Frontal cortex (tissue), 4 donors: ENCODE measurements at places on chromosomes 11 and 22. TPM values are rescaled to one million over a fixed set of nuclear protein-coding genes. Genes with fewer than 3 reads are reported as not detected.

Gene ACRV1
- total RNA-seq, result 0.82 TPM

Gene MMP11
- total RNA-seq, result 18.8 TPM

Gene SLC22A9
- not detected for total RNA-seq

DNA sequence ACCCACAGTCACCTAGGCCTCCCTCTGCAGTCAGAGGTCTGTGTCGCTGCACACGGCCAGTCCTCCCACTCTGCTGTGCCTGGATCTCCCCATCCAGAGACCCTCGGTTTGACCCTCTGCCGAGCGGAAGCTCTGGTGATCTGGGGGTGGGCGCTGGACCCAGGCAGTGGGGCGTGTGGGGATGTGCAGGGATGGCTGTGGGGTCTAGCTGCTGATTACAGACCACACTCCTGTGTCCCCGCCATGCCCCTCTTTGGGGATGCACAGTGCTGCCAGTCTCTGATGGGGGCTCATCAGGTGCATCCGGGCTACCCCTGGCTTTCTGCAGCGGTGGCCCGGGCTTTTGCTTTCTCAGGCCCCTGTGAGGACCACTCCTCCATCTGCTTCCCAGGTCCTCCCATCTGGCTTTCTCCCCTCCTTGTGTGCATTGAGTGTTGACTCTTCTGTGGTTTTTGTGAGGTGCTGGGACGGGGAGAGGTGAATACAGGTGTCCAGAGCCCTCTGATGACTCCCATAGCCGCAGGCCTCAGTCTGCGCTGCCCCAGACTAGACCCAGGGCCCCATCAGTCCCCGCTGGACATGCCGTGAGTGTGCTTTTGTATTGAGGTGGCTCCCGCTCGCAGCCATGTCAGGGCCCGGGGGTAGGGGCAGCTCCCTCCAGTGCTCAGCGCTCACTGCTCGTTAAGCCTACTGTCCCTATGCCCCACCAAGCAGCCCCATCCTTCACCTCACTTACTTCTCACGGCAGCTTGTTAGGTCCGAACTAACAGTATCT, 251.6 kb downstream of the TBC1D22A start:
- no peak for DNase-seq

Gene TMPRSS4
- not detected for total RNA-seq

Gene OR8D4
- not detected for total RNA-seq

Gene SPON1
- 33.4 TPM for total RNA-seq

Gene SLC22A6
- total RNA-seq, result 10.6 TPM

DNA sequence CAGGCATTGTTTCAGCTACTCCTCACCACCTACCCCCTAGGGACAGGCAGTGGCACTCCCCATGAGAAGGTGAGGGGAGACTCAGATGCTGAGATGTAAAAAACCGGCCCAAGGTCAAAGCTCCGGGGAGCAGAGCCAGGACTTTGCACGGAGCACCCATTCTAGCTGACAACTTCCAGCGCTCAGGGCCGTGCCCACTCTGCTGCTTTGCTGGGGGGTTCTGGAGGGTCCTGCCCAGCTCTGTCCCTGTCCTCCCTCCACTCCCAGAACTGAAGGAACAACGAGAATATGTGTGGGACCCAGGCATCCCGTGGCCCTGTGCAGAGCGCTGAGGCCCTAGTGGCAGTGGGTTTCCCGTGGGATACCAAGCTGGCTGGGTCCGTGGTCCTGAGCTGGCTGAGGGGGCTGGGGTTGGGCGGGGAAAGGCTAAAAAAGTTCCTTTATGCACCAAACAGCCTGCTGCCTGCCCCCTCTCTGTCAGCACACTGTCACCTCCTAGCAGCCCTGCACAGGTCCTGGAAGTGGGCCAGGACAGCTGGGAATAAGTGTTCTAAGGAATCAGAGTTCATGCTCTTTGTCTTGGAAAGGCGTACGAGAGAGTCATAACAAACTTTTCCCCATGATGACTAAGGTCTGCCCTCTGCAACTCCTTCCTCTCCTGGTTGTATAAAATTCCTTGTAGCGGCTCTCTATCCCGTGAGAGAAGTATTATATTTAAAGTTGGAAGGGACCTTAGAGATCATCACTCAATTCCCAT, 1.9 kb downstream of the MS4A10 start:
- DNase-seq, result peak; percentile 46

- peak; percentile 94 for DNase-seq
Observed at GRCh38 chr22:24951942-24952836, at the start of gene KIAA1671. Gene KIAA1671, plus strand, starts transcription at chr22:24952716. Its CDS starts 75,284 bp downstream, at chr22:25028000.

DNA sequence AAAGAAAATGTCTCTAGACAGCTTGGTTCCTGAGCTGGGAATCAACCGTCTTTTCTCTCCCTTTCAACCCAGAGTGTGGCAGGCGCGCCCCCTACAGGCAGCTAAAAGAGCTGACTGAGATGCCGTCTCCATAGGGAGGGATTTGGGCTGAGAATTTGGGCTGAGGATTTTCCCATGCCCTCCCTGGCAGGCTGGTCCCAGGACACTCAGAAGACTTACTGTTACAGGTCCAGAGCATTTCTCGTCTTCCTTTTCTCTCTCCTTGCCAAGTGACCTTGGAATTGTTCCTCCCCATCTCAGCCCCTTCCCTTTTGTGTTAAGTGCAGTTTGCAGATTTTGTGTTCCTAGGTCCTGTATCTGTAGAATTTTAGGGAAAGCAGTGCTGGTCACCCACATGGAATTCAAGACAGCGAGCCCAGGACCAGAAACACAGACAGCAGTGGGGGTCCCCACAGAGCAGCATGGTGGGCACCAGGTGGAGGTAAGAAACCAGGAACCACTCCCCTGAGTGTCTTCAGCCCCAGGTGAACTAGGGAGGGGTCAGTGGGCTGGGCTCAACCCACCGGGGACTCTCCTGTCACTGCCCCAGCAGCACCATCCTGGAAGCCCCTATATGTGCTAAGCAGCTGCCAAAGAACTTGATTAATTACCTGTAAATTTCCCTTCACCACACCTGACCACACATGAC, 9.9 kb upstream of the IGLL5 start:
- DNase-seq, result no peak

DNA sequence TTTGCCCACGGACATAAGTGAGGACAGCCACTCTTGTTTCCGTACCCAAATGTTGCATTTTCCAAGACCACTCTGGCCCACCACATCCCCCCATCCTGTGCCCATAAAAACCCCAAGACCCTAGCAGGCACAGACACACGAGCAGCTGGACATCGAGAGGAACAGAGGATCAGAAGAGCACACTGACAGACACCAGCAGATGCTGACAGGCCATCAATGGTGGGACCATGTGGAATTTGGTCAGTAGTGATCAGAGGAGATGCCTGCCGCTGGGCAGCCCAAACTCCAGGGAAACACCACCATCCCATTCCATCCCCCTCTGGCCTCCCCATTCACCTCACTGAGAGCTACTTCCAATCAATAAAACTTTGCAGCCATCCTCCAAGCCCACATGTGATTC, 87.0 kb downstream of the DLG2 start:
- DNase-seq, result no peak

DNA sequence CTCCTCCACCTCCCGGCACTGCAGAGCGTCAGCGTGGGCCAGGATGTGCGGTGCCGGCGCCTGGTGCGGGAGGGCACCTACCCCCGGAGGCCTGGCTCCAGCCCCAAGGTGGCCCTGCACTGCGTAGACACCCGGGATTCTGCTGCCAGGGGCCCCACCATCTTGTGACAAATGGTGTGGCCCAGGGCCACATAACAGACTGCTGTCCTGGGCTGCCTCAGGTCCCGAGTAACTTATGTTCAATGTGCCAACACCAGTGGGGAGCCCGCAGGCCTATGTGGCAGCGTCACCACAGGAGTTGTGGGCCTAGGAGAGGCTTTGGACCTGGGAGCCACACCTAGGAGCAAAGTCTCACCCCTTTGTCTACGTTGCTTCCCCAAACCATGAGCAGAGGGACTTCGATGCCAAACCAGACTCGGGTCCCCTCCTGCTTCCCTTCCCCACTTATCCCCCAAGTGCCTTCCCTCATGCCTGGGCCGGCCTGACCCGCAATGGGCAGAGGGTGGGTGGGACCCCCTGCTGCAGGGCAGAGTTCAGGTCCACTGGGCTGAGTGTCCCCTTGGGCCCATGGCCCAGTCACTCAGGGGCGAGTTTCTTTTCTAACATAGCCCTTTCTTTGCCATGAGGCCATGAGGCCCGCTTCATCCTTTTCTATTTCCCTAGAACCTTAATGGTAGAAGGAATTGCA, 13.5 kb downstream of the TSKU start:
- peak; percentile 4 for DNase-seq

DNA sequence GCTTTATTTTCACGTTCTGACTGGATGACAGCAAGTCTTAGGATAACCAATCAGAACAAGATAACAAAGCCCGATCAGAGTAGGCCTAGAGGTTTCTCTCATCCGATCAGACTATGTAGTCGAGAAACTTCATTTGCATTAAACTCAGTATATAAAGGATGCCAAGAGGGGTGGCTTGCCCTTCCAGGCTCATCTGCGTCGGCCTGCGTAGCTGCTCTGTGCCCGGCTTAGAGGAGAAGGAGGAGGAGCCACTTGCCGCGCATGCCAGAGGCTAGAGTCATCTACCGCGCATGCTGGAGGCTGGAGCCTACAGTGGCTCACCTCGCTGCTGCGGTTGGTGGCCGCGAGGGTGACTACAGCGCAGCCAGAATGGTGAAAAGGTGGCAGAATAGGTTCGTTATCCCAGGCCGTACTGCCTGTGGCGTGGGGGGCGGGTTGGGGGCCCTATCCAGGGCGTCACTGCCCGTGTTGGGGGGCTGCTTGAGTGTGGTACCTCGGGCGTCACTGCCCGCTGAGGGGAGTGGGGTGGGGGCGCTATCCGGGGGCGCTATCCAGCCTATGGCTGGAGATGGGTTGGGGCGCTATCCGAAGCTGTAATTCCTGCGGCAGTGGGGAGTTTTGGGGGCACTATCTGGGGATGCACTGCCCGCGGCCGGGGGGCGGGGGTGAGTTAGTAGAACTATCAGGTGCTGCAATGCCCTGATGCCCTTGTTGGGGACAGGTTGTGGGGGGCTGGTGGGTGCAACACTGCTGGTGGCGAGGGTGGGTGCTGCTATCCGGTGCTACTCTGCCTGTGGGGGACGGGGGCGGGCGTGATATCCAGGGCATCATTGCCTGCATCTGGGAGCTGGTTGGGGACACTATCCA, at the start of gene RFPL2:
Gene RFPL2 (minus strand): TSS at position 218 of the 867 bp plus-strand sequence. CDS start 2,622 bp downstream, outside the sequence.
- DNase-seq, result no peak

- no peak for DNase-seq
Observed at GRCh38 chr11:65599955-65600246, 4.3 kb upstream of the KCNK7 start.

GRCh38 chr22:44057401-44057987, 33.4 kb downstream of the PARVB start:
- no peak for DNase-seq

Gene KCNJ11
- total RNA-seq, result 11.0 TPM

DNA sequence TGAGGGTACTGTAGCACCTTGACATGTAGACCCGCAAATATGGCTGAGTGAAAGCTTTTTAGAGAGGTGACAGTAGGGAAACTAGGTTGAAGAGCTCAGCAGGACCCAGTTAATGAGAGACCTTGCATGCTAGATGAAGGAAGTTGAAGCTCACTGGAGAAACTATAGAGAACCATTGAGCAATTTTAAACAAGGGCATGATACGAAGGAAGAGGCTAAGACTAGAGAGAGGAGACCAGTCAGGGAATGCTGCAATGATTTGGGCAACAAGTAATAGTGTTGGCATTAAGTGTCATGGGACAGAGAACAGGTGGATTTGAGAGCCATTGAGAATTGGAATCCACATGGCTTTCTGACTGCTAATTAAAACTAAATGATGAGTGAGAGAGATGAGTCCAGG, 4.1 kb downstream of the OLFML1 start:
- DNase-seq, result no peak

Gene OR10A3
- total RNA-seq, result not detected

GRCh38 chr11:110710628-110711381, 1.4 kb downstream of the ARHGAP20 start:
- DNase-seq, result peak; percentile 22

Gene TTLL12
- total RNA-seq, result 30.6 TPM

DNA sequence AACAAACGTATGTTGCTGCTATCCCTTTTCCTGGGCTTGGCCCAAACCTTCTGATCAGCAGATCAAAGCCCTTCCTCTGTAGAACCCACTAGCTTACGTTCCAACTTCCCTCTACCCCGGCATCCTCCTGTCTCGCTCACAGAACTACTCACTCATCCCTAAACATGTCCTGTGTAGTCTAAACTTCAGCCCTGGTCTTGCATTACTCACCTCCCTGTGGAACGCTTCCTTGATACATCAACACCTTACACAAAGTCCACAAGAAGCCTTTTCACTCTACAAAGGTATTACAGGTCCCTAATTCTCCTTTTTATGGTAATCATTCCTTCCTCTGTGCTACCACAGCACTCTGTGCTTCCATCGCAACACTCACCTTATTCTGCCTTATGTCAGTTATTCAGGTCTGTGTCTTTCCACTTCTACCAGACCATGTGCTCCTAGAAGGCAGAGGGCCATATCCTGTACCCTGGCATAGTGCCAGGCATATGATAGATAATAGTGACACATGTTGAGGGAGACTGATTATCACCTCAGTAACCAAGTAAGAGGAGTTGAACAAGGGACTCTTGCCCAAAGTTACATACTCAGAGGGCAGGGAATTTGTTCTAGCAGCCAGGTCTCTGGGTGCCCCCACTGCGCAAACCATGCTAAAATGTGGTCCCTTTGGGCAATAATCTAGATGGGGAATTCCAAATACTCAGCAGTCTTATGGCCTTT, 41.6 kb downstream of the USP35 start:
- no peak for DNase-seq

DNA sequence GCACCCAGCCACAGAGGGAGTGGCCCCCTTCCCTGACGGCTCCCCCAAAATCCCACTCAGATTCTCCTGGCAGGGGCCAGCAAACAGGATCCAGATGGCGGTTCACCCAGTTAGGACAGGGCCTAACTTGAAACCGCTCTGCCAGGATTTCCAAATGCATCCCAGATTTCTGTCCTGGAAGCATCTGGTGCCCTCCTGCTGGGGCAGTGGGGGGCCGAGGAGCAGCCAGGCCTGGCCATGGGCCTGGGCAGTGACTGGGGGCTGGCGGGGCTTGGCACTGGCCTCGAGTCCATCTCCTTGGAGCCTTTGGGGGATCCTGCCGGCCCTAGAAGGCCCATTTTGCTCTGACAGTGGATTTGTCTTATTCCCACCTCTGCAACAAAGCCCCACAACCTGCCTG, 17.9 kb upstream of the EMID1 start:
- no peak for DNase-seq

Gene DCHS1
- 38.3 TPM for total RNA-seq

GRCh38 chr11:131370901-131371790, 731 bp downstream of the NTM start:
- no peak for DNase-seq

DNA sequence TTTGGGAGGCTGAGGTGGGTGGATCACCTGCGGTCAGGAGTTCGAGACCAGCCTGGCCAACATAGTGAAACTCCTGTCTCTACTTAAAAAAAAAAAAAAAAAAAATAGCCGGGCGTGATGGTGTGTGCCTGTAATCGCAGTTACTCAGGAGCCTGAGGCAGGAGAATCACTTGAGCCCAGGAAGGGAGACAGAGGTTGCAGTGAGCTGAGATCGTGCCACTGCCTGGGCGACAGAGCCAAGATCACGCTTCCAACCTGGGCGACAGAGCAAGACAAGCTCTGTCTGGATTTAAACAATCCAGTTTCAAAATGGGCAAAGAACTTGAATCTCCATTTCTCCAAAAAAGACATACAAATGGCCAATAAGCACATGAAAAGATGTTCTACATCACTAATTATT, 12.5 kb downstream of the LMO2 start:
- DNase-seq, result no peak

- DNase-seq, result no peak
Observed at GRCh38 chr11:95301474-95301873, 70.5 kb upstream of the SESN3 start.

- DNase-seq, result no peak
Observed at GRCh38 chr11:105168457-105168856, 28.9 kb upstream of the CARD18 start.

- no peak for DNase-seq
Observed at GRCh38 chr11:60159868-60160267, 23.0 kb downstream of the MS4A6A start.
